ENCODE measurements at places on chromosomes 16 and 17.

DNA sequence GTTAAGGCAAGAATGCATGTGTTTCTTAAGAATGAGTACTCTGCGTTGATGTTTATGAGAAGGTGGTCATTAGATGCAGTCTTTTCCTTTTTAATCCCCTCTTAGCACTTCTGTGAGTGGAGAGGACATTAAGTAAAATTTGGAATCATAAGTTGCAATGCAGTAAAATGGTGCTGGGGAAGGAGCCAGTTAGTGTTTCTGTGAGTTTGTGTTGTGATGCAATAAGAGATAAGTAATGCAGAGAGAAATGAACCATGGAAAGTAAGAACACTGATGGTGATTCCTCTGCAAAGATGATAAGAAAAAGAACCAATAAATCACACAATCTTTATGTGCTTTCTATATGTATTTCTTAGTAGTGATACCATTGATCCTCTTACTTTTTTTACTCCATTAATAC lies 20.0 kb downstream of the ABHD15 start:
- DNase-seq: no peak

GRCh38 chr16:88384222-88385111 lies 1.7 kb downstream of the ZNF469 start:
- DNase-seq: no peak

GRCh38 chr17:60149691-60150582 lies at the start of gene CA4:
CA4 (plus strand) TSS chr17:60149973; CDS start chr17:60150035, 62 bp downstream.
- DNase-seq: no peak

DNA sequence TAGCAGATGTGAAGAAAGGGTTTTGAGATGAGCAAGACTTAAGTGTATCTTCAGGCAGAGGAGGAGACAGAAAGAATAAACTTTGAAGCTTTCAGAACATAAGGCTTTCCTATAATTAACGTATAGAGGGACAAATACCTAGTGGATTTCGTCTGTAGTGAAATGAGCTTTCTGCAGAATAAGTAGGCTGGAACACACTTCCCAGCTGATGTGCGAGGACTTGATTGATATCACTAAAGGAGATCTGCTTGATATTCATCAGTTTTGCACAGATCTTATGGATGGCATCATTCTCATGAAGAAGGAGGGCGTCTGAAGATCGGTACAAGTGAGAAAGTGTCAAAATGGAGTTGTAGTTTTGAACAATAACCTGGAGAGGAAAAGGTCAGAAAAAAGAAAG lies 14.8 kb downstream of the TUBD1 start:
- DNase-seq: no peak

DNA sequence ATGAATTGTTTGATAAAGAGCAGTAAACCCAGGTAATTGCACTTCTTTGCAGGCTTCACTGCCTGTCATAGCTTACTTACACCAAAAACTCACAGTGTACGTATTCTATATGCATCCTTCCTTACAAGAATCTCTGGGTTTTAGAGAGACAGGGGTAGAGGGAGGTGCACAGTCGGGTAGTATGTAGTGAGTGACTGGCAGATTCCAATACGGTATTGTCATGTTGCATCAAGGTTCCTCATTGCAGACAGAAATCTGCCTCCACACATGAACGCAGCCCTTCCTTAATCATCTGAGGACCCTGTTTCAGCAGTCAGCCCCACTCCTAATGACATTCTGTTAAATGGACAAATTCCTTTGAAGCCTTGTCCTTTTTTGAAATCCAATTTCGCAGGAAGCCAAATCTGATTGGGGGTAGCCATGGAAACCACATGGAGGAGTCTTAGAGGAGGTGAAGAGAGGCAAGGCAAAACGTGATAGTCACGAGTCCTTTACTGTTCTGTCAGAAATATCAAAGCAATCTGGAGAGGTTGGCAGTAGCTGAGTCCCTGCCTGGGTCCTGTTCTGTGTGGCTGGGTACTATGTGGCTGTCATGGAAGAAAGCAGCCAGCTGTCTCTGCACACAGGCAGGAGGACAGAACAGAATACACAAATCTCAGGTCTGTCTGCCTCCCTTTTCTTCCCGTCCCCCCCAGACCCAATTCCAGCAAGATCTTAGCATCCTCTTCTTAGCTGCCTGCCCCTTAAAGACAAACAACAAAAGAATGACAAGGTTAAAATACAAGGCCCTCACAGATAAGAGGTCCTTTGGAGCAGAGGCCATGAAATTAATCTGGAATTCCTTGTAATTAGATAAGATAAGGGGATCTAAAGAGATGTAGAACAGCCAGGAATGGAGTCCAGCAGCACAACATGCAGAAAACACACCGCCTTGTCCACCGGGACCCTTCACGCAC lies 3.1 kb upstream of the SKAP1 start:
- DNase-seq: no peak

- no peak for DNase-seq
Measured at GRCh38 chr16:89269805-89270665, 52.5 kb downstream of the ZNF778 start.

DNA sequence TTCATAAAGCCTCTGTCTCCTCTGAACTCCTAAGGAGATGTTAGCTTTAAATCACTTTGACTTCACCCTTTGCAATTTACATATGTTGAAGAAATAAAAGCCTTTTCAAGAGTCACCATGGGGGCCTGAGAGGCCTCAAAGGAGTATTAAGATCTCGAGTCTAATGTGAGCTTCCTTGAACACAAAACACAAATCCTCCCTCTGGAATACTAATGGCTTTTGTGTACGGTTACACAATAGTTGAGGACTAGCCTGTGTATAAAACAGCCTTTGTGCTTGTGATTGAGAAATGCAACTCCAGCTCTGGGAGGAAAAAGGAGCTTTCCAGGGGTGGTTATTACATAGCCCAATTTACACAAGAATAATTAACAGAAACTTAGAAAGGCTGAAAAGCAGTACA lies 1140.2 kb downstream of the CDH11 start:
- DNase-seq: no peak

DNA sequence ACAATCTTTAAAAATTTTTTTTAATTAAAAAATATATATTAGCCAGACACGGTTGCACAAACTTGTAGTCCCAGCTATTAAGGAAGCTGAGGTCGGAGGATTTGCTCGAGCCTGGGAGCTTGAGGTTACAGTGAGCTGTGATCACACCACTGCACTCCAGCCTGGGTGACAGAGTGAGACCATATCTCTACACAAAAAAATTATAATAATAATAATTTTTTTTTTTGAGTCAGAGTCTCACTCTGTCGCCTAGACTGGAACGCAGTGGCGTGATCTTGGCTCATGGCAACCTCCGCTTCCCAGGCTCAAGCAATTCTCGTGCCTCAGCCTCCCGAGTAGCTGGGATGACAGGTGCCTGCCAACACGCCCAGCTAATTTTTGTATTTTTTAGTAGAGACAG lies 23.8 kb downstream of the LITAF start:
- no peak for DNase-seq
